CD4-positive, alpha-beta T cell treated with Interleukin-4 for 4 hours (primary cell): ENCODE measurements at places on chromosomes 2 and 18.

- no peak for DNase-seq
Observed at GRCh38 chr2:115190459-115190858, 748.0 kb downstream of the DPP10 start.

DNA sequence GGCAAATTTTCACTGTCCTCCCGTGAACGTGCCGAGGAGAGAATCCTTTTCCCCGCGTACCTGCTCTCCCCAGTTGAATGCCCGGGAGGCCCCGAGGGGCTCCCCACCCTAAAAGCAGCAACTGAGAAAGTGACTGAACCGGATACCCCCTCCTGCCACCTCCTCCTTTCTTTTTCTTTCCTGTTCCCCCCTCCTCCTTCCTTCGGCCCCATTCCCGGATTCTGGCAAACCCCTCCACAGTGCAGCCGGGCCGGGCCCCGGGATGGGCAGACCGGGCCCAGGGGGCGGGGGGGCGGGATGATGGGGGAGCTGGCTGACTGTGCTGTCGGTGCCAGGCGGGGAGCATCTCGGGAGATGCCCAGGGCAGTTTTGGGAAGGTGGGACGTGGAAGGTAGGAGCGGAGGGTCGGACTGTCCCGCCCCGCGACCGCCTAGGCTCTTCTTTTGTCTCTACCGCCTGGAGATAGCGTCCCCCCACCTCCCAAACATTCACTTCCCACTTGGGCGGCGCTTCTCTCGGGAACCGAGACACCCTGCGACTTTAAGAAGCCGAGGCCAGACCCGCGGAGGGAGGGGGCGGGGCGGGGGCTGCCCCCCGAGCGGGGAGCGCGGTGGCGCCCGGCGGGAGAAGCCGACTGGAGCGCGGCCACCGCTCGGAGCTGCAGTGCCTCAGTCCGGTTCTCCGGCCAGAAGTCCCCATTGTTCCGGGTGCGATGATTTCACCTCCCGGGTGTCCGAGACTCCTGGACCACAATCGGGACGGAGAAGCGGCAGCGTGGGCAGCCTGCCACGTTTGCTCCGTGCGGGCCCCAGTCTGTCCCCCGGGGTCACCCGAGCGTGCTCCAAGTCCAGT lies 8.2 kb downstream of the DLX2 start:
- DNase-seq: no peak

DNA sequence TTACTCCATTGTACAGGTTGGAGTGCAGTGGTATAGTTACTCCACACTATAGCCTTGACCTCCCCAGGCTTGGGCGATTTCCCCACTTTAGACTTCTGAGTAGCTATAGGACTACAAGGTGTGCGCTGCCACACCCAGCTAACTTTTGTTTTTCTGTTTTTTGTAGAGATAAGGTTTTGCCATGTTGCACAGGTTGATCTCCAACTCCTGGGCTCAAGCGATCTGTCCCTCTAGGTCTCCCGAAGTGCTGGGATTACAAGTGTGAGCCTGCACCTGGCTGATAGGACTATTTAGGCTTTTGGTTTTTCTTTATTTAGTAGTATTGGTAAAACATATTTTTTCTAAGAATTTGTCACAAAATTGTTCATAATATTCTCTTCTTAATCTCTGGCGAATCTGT lies 121.7 kb downstream of the PHLPP1 start:
- no peak for DNase-seq

DNA sequence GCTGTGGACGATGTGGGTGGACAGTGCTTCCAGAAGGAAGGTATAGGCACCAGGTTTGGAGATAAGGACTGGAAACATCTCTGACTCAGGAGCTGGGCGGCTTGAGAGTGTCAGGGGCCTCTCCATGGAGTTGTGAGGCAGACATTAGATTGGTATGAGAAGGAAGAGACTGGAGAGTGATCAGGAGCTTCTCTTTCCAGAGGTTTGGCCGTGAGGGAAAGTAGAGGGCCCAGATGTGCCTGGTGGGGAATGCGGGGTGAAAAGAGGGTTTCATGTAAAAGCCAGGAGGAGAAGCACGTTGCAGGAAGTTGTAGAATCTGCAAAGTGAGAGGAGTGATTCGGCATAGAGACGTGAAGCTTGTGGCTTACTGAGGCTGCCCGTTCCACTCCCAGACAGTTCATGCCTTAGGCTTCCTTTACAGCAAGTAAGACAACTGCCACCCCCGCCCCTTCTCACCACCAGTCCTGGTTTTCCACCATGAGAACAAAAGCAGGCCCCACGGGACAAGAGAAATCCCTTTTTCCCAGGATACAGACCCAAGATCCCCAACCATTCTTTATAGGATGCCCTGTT lies 166.3 kb upstream of the HDAC4 start:
- no peak for DNase-seq

DNA sequence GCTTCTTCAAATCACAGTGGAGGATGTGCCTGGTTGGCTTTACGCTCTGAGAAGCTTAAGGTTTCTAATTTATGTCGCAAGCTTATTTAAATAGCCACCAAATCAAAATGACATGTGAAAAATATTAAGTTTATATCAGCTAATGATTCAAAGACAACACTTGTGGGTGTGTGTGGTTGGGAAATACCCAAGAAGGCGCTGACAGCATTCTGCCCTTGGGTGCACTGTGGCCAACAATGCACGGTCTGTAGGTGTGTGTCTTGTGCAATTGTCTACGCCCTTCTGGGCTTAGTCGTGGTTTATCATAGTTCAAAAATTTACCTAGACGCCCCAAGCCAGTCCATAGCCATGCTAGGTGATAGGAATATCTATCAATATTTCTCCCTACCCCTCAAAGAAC lies 60.9 kb downstream of the KCTD1 start:
- DNase-seq: no peak
